NCI-H69 (cell line): ENCODE measurements at places on chromosomes 11 and 22.
A peak's percentile ranks its signal among the peaks of the same experiment; 100 is the strongest.

DNA sequence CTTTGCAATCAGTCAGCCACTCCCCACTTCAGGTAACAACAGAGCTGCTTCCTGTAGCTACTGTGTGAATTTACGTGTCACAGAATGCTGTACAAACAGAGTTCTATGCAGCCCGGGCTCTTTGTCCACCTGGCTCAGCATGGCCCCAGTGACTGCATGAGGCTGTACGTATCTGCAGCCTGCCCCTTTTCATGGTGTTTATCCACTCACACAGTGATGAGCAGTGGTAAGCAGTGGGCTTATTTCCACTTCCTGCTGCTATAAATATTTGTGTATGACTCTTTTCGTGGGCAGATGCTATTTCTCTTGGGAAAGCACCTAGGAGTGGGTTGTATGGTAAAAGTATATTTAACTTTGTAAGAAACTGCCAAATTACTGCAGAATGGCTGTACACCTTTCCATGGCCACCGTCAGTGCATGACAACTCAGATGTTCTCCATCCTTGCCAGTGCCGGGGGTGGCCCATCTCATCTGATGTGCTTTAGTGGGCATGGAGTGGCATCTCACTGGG lies 43.3 kb downstream of the MYEOV start:
- DNase-seq = peak; percentile 43

- DNase-seq = no peak
Observed at GRCh38 chr22:29824677-29825076, 13.4 kb downstream of the ASCC2 start.

GRCh38 chr11:69172674-69173073 lies 16.9 kb downstream of the SMIM38 start:
- no peak for DNase-seq

- peak; percentile 77 for DNase-seq
Observed at GRCh38 chr11:118790357-118791110, 430 bp downstream of the DDX6 start.

GRCh38 chr11:82191695-82192094 lies 542.0 kb downstream of the FAM181B start:
- DNase-seq = peak; percentile 98

DNA sequence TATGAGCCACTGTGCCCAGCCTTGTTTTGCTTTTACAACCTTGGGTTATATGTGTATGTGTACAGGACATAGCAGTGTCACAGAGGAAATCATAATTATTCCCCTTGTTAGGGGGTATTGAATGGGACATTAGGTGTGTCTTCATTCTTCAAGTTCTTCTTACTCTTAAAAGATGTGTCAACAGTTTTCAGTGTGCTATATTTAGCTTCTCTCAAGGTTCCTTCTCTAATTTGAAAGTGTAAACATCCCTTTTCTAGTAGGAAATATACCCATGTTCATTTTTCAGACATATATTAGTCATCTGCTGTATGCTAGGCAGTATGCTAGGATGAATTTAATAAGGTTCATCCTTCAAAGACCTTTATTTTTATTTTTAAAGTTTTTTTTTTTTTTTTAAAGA lies 17.1 kb downstream of the PCF11 start:
- no peak for DNase-seq

DNA sequence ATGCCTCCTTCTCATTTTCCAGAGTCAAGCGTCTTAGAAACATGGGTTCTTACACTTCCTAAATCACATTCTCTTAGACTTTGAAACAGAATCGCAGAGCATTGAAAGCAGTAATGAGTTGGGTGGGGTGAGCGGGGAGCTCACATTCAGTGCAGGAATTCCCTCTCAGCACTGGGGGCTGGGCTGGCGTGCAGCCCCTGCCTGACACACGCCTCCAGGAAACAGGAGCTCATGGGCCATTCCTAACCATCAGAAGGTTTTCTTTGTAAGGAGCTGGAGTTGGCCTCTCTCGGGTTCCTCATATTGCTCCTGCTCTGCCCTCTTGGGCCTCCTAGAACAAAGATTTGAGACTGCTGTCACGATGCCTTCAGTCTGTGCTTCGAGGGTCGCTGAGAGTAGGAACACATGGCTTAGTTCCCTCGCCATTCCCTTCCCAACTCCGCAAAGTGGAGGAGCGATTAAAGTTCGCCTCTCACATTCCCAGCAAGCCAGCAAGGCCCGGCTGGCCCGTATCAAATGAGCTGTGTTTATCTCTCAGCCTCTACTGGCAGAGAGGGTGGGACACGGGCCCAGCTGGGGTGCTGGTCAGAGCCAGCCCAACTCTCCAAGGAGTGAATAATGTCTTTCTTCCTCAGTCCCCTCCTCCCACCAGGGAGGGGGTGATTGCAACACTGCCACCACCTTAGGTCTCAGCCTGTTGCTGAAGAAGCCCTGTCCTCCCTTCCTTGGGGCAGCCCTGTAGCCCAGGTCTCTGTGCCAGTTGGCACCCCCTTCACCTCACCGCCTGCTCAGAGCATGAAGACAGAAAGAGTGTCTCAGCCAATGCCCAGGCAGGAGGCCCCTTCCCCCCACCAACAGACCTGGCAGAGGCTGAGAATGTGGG lies 10.4 kb downstream of the CHRDL2 start:
- DNase-seq = no peak

- no peak for DNase-seq
Observed at GRCh38 chr11:112651386-112651785, 309.8 kb upstream of the NCAM1 start.

- peak; percentile 23 for DNase-seq
Observed at GRCh38 chr22:46147471-46148267, 2.7 kb upstream of the PPARA start.

DNA sequence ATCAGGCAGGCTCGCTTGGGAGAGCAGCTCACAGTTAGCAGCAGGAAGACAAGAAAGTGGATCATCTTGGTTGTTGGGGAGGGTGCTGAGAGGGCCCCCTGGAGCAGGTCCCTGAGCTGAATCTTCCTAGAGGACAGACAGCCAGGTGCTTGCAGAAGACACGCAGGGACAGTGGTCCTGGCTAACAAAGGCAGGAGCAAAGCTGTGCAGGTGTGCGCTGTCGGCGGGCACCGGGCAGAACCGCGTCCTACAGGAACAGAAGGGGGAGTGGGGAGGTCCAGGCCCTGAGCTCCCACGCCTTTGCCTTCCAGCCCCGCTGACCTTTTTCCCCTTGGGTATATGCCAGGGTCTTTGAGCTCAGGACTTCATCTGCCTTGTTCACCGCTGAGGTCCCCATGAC lies 30.1 kb upstream of the PARVB start:
- DNase-seq = peak; percentile 16

DNA sequence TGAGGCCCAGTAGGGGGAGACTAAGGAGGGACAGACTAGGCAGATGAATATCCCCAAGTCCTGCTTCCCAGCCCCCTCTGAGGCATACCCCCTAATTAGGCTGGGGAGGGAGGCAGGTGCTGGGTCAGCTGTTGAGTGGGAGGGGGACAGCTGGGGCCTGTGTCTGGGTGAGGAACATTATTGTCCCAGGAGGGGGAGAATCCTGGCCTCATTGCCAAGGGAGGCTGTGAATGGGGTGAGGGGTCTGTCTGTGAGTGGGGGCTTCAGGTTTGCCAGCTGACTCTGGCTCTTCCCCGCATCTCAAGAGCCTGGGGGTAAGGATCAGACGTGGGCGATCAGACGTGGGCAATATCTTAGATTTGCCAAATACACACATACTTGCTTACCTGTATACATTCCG lies 2.1 kb downstream of the INPPL1 start:
- peak; percentile 94 for DNase-seq

DNA sequence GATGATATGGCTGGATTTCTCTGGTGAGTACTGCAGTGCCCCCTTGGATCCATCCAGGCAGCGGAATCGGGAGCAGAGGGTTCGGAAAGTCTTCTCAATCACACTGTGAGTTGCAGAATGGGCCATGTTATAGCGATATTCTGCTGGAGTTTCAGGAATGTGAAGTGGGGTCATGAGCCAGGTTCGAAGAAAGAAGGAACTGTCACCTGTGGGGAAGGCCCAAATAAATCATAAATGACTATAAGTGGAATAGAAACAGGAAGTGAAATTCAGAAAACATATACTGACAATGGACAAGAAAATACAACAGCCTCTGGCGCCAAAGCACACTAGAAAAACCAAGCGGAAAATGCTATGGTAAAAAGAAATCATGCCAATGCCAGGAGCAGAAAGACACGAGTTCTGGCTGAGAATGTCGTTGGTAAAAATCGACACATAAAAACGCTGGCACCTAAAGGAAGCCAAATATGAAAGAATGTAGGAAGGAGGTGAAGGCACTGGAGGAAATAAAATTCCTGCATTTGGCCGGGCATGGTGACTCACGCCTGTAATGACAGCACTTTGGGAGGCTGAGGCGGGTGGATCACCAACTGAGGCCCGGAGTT lies 10.0 kb upstream of the AMBRA1 start:
- DNase-seq = no peak

DNA sequence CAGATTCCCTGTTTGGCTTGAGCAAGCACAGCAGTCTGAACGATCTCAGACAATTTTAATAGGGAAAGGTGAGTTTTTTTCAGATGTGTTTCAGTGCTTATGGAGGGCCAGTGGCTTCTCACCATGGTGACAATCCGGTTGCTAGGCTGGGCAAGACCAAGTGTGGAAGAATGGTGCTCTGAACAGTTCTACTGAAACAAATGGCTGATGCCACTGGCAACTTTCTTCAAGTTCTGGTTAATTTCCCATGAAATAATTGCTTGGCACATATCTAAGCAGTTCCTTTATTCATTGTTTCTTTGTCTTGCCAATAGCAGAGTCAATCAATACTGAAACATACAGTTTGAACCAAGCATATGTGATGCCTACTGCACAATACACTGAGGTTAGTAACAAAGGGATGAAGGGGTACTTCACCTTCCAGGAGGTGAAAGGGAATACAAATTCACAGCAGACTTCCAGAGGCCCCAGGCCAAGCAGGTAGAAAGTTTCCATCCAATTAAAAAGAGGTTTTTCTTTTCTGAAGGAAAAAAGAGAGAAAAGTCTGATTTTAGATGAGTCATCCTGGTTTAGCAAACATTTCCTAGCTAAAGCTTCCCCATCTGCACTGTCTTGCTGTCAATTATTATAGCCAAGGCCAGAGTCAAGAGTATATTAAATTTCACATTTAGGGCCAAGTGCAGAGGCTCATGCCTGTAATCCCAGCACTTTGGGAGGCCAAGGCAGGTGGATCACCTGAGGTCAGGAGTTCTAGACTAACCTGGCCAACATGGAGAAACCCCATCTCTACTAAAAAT lies 21.2 kb upstream of the NDUFC2 start:
- peak; percentile 68 for DNase-seq

DNA sequence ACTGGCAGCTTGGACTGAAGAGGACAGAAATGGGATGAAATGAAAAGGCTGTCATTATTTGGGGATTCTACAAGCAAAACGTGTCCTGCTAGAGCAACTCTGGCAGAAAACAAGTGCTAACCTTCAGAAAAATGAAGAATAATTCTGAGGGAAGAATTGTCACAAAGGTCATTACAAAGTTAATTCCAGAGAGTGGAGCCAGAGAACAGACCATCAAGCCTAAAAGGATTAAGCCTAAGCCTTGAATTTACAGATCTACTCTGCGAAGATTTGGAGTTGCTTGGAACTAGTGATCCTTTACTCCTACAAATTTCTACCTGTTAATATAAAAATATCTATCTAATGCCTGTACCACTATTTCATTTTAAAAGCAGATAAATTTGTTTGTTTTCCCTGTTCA lies 1077.3 kb upstream of the CNTN5 start:
- DNase-seq = no peak

GRCh38 chr11:95521862-95522261 lies 267.7 kb downstream of the FAM76B start:
- no peak for DNase-seq

DNA sequence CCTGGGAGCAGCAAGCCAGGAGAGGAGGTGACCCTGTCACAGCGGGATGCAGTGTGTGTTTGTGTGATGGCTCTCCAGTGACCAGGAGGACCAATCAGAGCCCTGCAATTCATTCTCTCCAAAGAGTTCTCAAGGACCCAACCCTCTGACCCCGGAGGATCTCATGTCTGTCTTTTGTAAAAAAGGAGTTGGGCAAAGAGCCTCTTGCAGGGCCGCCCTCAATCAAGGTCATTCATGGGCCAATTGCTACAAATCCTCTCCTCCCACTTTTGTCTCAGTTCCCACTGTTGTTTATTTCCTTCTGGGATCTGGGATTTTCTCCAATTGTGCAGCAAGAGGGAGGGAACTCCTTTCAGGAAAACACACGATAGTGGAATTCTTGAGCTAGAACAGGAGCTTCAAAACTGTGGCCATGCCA lies 4.0 kb downstream of the TECTA start:
- no peak for DNase-seq

DNA sequence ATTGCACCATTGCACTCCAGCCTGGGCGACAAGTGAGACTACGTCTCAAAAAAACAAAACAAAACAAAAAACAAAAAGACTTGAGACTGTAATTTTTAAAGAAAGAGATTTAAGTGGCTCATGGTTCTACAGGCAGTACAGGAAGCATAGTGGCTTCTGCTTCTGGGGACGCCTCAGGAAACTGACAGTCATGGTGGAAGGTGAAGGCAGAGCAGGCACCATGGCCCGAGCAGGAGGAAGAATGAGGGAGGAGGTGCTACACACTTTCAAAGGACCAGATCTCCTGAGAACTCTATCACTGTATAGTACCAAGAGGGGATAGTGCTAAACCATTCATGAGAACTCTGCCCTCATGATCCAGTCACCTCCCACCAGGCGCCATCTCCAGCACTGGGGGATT lies 52.0 kb downstream of the CBL start:
- DNase-seq = no peak

DNA sequence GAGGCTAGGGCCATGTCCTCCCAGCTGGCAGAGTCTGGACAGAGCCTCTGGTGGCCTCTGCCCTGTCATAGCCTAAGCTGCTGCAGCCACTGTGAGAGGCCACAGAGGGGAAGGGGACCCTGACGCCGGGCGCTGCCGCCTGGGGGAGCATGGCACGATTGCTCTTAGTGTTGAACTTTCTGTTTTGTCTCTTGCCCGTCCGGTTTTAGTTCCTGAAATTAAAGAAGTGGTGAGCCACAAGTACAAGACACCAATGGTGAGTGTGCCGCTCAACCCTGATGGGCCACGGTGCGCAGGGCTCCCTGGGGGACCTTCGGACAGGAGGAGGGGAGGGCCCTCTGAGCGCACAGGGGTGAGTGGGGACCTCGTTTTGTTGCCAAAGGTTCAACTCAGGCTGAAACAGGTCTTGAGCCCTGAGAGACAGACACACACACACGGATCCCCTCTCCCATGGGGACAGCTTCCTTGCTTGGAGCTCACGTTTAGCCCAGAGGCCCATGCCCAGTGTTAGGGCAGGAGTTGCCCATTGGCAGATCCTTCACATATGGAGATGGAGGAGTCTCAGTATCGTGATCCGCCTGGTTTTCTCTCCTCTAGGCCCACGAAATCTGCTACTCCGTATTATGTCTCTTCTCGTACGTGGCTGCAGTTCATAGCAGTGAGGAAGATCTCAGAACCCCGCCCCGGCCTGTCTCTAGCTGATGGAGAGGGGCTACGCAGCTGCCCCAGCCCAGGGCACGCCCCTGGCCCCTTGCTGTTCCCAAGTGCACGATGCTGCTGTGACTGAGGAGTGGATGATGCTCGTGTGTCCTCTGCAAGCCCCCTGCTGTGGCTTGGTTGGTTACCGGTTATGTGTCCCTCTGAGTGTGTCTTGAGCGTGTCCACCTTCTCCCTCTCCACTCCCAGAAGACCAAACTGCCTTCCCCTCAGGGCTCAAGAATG lies 23.8 kb downstream of the MYBPC3 start:
- DNase-seq = no peak

GRCh38 chr11:21059879-21060278 lies 390.5 kb downstream of the NELL1 start:
- peak; percentile 42 for DNase-seq
